ENCODE measurements at places on chromosomes 6 and 20.

GRCh38 chr6:155314773-155315515 lies 660 bp upstream of the TFB1M start:
- peak; percentile 90 for DNase-seq

GRCh38 chr6:26129656-26130055 lies 42.4 kb downstream of the HFE start:
- DNase-seq, result no peak

- peak; percentile 53 for DNase-seq
Observed at GRCh38 chr20:5945963-5946362, 4.4 kb downstream of the TRMT6 start.

DNA sequence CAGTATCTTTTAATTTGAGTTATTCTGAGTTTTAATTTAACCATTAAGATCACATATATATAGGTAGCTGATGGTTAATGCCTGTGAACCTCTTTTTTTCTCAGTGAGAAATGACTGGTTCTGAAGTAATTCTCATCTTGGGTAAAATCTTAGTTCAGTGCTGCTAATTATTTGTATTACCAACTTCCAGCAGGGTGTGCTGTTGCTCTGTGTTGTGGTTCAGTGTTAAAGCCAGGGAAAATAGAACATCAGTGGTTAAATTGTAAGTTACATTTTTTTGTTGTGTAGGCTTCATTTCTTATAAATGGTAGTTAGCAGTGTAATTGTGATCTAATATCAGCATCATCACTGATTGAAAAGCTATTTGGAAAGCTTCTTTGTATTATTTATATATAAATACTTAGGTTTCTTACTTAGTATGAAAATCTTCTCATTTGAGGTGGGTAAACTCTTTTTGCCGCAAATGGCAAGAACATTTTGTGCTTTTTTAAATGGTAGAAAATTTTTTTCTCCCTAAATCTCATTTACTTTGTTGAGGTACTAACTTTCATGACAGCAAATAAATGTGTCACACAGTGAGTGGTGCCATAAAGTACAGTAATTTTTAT lies 43.7 kb downstream of the CDC5L start:
- DNase-seq, result peak; percentile 47

DNA sequence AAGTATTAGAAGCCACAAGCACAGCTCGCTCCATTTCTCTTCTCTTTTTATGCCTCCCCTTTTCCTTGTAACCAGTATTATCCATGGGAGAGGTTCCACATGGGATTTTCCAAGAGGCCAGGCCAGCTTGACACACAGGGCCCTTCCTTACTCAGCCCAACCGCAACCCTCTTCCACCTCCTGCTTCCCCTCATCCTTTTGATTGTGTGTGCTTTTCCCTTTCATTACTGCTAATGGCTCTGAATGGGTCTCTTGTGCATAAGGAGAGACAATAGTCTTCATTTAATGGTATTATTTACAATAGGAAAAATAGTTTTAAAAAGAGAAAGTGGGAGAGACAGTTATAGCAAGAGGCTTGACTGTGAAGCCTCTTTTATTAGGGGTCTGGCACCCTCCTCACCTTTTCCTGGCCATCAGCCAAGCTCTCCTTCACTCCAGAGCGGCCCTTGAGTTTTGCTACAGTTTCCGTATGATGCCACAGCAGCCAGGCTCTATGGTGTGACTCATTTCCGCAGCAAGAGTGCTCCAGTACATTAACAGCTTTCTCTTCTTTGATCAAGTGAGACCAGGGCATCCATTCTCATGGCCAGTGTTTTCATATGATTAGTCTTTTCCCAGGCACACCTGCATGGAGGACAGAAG lies 579.5 kb downstream of the TFAP2B start:
- peak; percentile 26 for DNase-seq

GRCh38 chr6:34284563-34285447 lies 36.0 kb upstream of the SMIM29 start:
- DNase-seq, result no peak
